Activated T-helper 1 cell treated with anti-CD3 and anti-CD28 coated beads, Interleukin-12 subunit alpha, Interleukin-12 subunit beta, Interleukin-2, Interleukin-4 antibody, amounts not matched to agents 30 ng/mL and 10 ng/mL and 1 ng/mL, durations not matched to agents 14 hours and 24 hours and 36 hours (primary cell): ENCODE measurements at places on chromosomes 16 and 17. TPM values are rescaled to one million over a fixed set of nuclear protein-coding genes. Genes with fewer than 3 reads are reported as not detected.
A peak's percentile ranks its signal among the peaks of the same experiment; 100 is the strongest.

Gene TEX14
- 0.13 and 0.17 TPM in 2 replicates for total RNA-seq

Gene IGFALS
- not detected in 2 replicates for total RNA-seq

Gene SEZ6
- not detected in 2 replicates for total RNA-seq

DNA sequence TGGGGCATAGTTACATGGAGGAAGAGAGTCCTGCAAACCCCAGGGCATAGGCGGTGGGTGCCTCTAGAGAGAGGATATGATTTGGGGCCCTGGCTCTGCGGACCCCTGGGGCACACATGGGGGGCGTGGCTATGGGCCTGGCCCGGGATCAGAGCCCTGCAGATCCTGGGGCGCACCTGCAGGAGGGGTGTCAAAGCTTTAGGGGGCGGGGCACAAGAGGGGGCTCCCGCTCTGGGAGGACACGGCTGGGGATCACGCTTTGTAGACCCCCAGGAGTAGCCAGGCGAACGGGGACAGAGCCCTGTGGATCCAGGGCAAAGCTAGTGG lies 497 bp downstream of the BCL7C start:
- peaks cover 39% of the 10 kb centered on the region for H3K4me1 ChIP-seq
- no peaks in the 10 kb centered on the region for H3K27me3 ChIP-seq
- peak overlapping the region; percentile 75 for H3K27ac ChIP-seq
- peak overlapping the region; percentile 92 for H3K4me3 ChIP-seq
- H3K36me3 ChIP-seq = peaks cover 13% of the 10 kb centered on the region
- no peak for DNase-seq

DNA sequence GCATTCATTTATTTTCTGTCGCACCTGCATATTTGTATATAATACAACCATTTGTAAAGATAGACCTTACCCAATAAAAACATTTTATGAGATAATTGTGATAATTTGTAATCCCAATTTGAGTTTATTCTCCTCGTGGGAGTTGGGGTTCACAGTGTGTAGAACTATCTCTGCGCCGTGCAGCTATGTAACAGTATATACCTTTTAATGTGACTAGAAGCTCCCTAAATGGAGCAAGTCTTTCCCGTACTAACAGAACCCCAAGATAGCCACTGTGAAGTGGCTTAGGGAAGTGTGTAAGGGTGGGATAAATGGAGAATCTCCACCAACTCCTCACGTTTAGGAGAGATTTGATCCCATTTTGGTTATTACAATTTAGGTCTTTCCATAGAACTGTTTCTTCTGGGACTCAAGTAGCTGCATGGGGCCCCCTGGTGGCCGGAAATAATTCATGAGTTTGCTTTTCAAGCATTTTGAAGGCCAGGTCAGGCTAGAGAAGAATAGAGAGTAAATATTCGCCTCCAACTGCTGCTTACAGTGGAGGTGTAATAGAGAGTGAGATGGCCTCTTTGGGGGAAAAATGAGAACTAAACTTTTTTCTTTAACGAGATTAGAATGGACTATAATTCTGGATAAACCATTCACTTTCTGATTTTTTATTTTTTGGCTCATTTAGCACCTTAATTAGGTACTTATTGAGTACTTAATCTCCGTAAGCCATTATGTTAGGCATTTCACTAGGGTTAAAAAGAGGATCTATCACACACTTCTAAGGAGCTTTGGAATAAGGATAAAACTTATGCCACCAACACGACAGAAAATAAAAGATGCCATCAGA lies 4.5 kb downstream of the TMEM100 start:
- no peaks in the 10 kb centered on the region for H3K4me1 ChIP-seq
- no peak overlapping the region for H3K4me3 ChIP-seq
- H3K27me3 ChIP-seq = peaks cover 16% of the 10 kb centered on the region
- H3K36me3 ChIP-seq = no peaks in the 10 kb centered on the region
- peak; percentile 31 for DNase-seq

DNA sequence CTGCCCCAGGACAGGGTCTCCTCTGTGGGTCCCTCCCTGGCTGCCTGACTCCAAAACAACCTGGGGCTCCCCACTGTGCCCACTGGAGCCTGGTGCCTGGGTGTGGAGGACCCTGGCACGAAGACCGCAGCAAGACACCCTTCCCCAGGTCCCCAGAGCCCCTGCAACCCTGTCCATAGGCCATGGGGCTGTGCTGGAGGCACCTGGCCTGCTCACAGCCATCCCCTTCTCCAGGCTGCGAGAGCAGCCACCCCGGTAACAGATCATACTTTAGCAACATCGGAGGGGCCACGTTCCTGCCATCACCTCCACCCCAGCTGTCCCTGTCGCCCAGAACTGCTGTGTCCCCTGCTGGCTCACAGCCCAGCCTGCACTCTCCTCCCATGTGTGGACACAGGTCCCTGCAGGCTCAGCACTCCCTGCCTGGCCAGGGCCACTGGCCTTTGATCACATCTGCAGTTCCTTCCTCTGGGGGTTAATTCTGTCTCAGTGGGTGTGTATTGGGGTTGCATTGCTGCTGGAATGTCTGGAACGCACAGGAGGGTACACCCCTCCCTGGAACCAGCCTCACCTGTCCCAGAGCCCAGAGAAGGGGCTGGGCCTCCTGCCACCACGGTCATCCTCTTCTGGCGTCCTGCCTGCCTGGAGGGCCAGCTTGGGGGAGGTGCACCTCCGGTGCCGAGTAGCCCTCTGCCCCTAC lies 12.2 kb downstream of the PPL start:
- H3K27ac ChIP-seq = no peak overlapping the region
- H3K4me1 ChIP-seq = no peaks in the 10 kb centered on the region
- no peak overlapping the region for H3K4me3 ChIP-seq

- H3K4me3 ChIP-seq = no peak overlapping the region
- no peak overlapping the region for H3K27ac ChIP-seq
- H3K36me3 ChIP-seq = no peaks in the 10 kb centered on the region
- DNase-seq = no peak
These were observed 92.9 kb downstream of the C16orf78 start for GRCh38 chr16:49466529-49466831.

GRCh38 chr17:4711661-4712181 lies 1.3 kb downstream of the ARRB2 start:
- peaks cover 21% of the 10 kb centered on the region for H3K36me3 ChIP-seq
- H3K4me1 ChIP-seq = peaks cover 55% of the 10 kb centered on the region
- H3K4me3 ChIP-seq = peak overlapping the region; percentile 98
- H3K27me3 ChIP-seq = no peaks in the 10 kb centered on the region

DNA sequence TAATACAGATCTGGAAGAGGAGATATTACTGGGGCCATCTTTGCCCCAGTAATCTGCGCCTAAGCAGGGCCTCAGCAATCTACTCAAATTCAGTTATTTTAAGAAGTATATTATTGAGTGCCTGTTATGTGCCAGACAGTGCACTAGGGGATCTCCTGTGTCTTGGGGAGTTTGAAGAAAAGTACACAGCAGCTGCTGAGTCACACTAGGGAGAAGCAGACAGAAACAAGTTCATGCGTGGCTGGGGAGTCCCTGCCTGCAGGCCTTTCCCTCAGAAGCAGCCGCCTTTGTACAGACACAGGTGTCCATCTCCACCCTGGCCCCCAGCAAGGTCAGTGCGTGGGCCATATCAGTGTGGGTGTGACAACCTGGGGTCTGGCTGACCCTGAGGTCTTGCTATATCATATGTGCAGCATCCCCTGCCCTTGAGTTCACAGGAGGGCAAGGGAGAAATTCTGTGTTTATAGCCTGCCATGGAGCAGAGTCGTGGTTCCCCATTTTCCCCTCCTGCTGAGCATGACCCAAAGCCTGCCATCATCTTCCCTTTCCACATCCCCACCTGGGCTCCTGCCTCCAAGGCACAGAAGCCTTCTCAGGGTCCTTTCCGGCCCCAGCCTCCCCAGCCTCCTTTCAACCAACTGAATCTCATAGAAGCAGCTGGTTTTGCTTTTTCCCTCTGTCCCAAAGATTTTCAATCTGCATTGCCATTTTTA lies 229.9 kb upstream of the SDK2 start:
- no peak for DNase-seq
- H3K4me3 ChIP-seq = no peak overlapping the region
- H3K27ac ChIP-seq = no peak overlapping the region
- no peaks in the 10 kb centered on the region for H3K36me3 ChIP-seq
- H3K27me3 ChIP-seq = peaks cover 2% of the 10 kb centered on the region
- no peaks in the 10 kb centered on the region for H3K4me1 ChIP-seq

- no peaks in the 10 kb centered on the region for H3K27me3 ChIP-seq
- H3K36me3 ChIP-seq = peaks cover 26% of the 10 kb centered on the region
- no peak overlapping the region for H3K27ac ChIP-seq
- H3K4me1 ChIP-seq = peaks cover 20% of the 10 kb centered on the region
These were observed 117.5 kb downstream of the CCDC182 start for GRCh38 chr17:57627591-57627990.
